ENCODE measurements at places on chromosomes 13 and 19. TPM values are rescaled to one million over a fixed set of nuclear protein-coding genes. Genes with fewer than 3 reads are reported as not detected.

The ZSCAN1 gene
- not detected for total RNA-seq

The TEX26 gene
- total RNA-seq, result not detected

The METTL21C gene
- not detected for total RNA-seq

The SLC8A2 gene
- total RNA-seq, result not detected

The PABPC3 gene
- under 0.01 TPM for total RNA-seq

The GET3 gene
- total RNA-seq, result 142 TPM

The LAIR1 gene
- total RNA-seq, result not detected
